ENCODE measurements at places on chromosomes 1 and 21. TPM values are rescaled to one million over a fixed set of nuclear protein-coding genes. Genes with fewer than 3 reads are reported as not detected.

The TSPEAR gene
- total RNA-seq: not detected

The CFAP57 gene
- not detected for total RNA-seq

The AMY1B gene
- not detected for total RNA-seq

The UTS2 gene
- not detected for total RNA-seq
